ENCODE measurements at places on chromosomes 13 and 19. TPM values are rescaled to one million over a fixed set of nuclear protein-coding genes. Genes with fewer than 3 reads are reported as not detected.

- DNase-seq = no peak
These were observed at the start of gene FGF14 for GRCh38 chr13:102401766-102402165. TSS of gene FGF14 (minus strand) at chr13:102402048.

Gene ZNF729
- not detected for total RNA-seq

DNA sequence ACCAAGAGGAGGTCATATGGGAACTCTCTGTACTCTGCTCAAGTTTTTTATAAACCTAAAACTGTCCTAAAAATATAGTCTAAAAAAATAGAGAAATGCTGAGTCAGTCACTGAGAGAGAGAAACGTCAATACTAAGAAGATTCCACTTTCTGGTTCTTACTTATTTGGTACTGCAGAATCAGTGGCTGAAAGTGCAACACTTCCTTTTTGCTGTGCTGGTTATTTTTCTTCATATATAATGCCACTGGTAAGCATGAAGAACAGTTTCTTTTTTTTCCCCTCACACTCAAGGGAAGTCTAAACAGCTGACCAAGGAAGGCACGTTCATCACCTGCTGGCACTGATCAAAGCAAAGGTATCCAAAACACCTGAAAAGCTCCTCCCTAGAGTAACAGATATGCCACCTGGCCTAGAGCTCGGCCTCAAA, 44.3 kb upstream of the N4BP2L1 start:
- DNase-seq = no peak

Gene TNFSF9
- total RNA-seq = 2.7 TPM

- no peak for DNase-seq
These were observed 181.9 kb downstream of the SHISA2 start for GRCh38 chr13:25869941-25870340.

GRCh38 chr13:56066321-56066720, 1074.4 kb upstream of the PRR20A start:
- DNase-seq = no peak

DNA sequence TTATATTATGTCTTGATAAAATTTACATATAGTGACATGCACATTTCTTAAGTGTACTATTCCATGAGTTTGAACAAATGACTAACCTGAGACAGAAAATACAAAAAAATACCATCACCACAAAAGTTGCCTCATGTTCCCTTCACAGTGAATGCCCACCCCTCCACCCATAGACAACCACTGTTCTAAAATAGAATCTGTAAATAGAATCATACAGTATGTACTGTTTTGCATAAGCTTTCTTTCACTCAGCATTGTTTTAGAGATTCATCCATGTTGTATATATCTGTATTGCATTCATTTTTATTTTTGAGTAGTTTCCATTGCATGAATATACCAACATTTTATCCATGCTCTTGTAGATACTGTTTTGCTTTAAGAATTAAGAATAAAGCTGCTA, 23.3 kb upstream of the RBM26 start:
- DNase-seq = no peak

DNA sequence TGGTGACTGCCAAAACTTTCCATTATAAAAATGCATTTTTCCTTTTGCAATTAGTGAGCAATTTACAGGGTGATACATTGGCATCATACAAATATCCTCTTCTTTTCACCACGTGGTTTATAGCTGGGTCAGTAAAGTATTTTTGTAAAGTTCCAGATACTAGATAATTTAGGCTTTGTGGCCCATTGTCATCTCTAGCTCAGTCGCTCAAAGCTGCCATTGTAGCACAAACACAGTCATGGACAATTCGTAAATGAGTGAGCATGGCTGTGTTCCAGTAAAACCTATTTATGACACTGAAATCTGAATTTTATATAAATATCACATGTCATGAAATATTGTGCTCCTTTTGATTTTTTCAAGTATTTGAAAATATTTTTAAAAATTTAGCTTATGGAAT, 162.9 kb downstream of the USP12 start:
- DNase-seq = no peak

Gene NKPD1
- 0.32 TPM for total RNA-seq

GRCh38 chr13:40232311-40233040, 434.0 kb downstream of the FOXO1 start:
- DNase-seq = no peak

GRCh38 chr13:36986462-36987240, 12.5 kb downstream of the ALG5 start:
- DNase-seq = no peak

- DNase-seq = no peak
These were observed 39.3 kb upstream of the GJB6 start for GRCh38 chr13:20271441-20271840.

Gene TDRD3
- 35.4 TPM for total RNA-seq
